Pulmonary artery endothelial cell (primary cell): ENCODE measurements at places on chromosomes 3 and 15. TPM values are rescaled to one million over a fixed set of nuclear protein-coding genes. Genes with fewer than 3 reads are reported as not detected.

DNA sequence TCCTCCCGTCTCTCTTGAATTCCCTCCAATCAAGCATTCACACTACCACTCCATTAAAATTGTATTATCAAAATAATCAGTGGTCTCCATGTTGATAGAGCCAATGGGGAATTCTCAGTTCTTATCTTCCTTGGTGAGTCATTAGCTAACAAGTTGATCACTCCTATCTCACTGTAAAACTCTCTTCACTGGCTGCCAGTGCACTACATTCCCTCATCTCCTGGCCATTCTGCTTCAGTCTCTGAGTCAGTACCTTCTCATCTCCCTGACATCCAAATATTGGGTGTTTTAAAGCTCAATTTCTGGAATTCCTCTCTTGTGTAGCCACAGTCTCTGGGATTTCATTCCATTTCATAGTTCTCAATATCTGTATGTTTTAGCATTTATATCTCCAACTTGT, 175.2 kb downstream of the ALDH1A2 start:
- no peak for DNase-seq

- no peak for DNase-seq
These were observed 8.5 kb downstream of the HTR3D start for GRCh38 chr3:184040010-184040409.

GRCh38 chr3:126261037-126261436, 80.7 kb upstream of the ALDH1L1 start:
- no peak for DNase-seq

- no peak for DNase-seq
These were observed 274.2 kb downstream of the FOXP1 start for GRCh38 chr3:71309342-71309741.

NPAP1 gene
- not detected in 2 replicates for total RNA-seq

ATP13A5 gene
- total RNA-seq, result not detected in 2 replicates
